ENCODE measurements at places on chromosomes 5 and 9. TPM values are rescaled to one million over a fixed set of nuclear protein-coding genes. Genes with fewer than 3 reads are reported as not detected.

DNA sequence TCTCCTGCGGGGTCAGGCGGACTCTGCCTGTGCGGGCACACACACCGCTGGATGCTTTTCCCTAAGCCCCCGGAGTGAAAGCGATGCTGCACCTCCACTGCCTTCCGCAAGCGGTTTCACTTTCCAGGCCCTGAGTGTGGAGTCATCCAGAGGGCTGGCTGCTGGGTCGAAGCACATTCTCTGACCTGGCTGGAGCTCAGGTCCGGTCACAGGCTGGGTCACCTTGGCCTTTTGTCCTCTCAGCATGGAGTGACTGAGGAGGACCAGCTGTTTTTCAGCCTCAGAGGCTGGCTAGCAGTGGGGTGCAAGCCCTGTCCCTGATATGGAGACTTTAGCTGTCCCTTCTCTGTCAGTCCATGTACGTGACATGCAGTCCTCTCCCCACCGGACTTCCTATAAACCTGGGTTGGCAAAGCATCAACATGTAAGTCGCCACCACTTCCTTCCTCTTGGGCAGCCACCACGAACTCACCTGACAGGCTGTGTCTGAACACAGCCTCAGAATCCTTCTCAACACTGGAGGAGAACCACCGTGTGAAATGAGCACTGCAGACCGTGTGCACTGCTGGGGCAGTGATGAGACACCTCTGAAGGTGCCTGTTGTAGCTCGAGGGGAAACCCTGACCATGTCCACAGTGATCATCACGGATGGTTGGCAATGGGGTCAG is 51.3 kb downstream of the GADD45G start:
- DNase-seq, result no peak

Gene TEX48
- 0.46 TPM for total RNA-seq

GRCh38 chr9:117413346-117414219 is 1.3 kb downstream of the ASTN2 start:
- no peak for DNase-seq

DNA sequence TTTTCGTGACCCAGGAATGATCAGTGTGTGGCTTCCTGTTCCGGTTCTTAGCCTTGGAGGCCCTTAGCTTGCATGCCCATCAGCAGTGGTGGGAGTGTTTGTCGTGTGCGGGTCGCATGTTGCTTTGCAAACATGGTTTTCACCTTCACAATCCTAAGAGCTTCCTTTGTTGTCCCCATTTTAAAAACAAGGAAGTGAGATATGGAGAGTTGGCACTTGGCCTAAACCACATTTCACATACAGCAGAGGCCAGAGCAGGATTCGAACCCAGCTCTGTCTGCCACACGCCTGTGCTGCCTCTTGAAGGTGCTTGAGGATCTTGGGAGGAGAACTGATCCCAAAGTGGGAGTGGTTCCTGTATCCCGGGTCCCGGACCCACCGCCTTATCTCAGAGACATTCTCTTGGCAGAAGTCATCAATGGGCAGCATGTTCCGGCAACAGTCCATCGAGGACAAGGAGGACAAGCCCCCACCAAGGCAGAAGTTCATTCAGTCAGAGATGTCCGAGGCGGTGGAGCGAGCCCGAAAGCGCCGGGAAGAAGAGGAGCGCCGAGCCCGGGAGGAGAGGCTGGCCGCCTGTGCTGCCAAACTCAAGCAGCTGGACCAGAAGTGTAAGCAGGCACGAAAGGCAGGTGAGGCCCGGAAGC is 38.2 kb upstream of the POMT1 start:
- no peak for DNase-seq

DNA sequence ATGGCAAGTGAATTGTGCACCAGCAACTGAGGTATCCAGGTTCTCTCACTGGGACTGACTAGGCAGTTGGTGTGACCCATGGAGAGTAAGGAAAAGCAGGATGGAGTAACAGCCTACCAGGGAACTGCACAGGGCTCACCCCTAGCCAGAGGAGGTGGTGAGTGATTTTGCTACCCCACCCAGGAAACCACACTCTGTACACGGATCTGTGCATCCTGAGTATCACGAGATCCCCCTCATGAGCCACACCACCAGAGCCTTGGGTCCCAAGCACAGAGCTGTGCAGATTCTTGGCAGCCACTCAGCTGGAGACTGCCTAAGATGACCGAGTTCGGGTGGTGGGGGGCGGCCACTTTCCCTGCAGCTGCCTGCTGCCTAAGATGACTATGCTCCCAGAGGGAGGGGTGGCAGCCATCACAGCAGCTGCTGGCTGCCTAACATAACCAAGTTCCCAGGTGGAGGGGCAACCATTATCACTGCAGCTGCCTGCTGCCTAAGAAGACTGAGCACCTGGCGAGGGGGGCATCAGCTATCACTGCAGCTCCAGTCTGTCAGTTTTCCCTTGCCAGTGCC is 48.4 kb upstream of the EFNA5 start:
- no peak for DNase-seq
